H9 (cell line): ENCODE measurements at places on chromosomes 2 and 18. TPM values are rescaled to one million over a fixed set of nuclear protein-coding genes. Genes with fewer than 3 reads are reported as not detected.

Gene CAMKMT
- 17.4 and 21.1 TPM in 2 replicates for total RNA-seq

Gene GRB14
- total RNA-seq, result 7.6 and 9.6 TPM in 2 replicates

Gene ABCG5
- not detected in 2 replicates for total RNA-seq

Gene FAM237A
- total RNA-seq, result not detected in 2 replicates

Gene RAD51AP2
- 0.07 TPM in 1 of 2 replicates, not detected in the other for total RNA-seq

Gene SCN3A
- total RNA-seq, result not detected in 2 replicates

Gene FBXO48
- 1.3 and 1.4 TPM in 2 replicates for total RNA-seq

Gene FEV
- not detected in 2 replicates for total RNA-seq

- no peaks in the 10 kb centered on the region for H3K27me3 ChIP-seq
- no peaks in the 10 kb centered on the region for H3K4me1 ChIP-seq
- H3K27ac ChIP-seq, result no peak overlapping the region
- no peak for DNase-seq
- H3K36me3 ChIP-seq, result peaks cover 12% of the 10 kb centered on the region
Observed at GRCh38 chr2:63983986-63984605, 35.1 kb downstream of the VPS54 start.

DNA sequence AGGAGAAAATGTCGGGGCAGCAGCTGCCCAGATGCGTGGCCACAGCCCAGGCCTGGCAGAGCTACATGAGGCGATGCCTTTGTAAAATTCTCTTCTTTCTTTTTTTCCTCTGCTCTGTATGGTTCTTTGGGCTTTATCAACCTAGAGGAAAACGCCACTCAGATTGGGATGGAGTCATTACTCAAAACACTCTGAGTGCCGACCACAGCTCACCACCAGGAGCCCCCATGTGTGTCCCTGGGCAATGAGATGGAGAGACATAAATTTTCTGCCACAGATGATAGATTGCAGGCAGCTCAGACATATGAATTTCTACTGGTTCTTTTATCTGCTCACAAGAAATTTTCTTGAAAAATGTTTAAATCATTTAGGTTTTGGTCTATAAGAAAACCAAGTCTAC is 56.0 kb downstream of the PARD6G start:
- DNase-seq, result no peak
- no peak overlapping the region for H3K4me3 ChIP-seq
- no peaks in the 10 kb centered on the region for H3K27me3 ChIP-seq
- H3K36me3 ChIP-seq, result no peaks in the 10 kb centered on the region; the same call in 2 of the 3 replicates
- no peak overlapping the region for H3K27ac ChIP-seq

DNA sequence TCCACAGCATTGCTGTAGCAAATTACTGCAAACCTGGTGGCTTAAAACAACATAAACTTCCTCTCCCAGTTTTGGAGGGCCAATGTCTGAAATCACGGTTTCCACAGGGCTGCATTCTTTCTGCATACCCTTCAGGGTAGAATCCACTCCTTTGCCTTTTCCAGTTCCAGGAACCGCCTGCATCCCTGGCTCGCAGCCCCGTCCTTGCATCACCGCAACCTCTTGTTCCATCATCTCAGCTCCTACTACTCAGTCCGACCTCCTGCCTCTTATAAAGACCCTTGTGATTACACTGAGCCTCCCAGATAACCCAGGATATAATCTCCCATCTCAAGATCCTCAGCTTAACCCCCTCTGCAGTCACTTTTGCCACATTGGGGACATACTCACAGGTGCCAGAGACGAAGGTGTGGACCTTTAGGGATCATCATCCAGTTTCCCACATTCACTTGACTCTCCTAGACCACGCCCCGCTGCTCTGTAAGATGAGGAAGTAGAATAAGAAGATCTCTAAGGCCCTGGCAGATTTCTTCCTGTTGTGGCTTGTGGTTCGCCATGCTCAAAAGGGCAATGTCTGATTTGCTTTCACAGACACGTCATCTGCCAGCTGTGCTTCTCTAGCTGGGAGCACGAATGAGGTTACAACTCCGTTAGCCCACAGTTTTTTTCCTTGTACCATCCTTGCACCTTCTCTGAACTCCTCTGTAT is 103.6 kb upstream of the AGAP1 start:
- H3K4me3 ChIP-seq, result no peak overlapping the region
- no peak for DNase-seq
- no peaks in the 10 kb centered on the region for H3K27me3 ChIP-seq
- H3K36me3 ChIP-seq, result no peaks in the 10 kb centered on the region; the same call in 2 of the 3 replicates

GRCh38 chr2:26575836-26576564 is 65.2 kb downstream of the CIB4 start:
- no peaks in the 10 kb centered on the region for H3K36me3 ChIP-seq
- H3K4me3 ChIP-seq, result no peak overlapping the region
- H3K27me3 ChIP-seq, result no peaks in the 10 kb centered on the region
- no peaks in the 10 kb centered on the region for H3K4me1 ChIP-seq
- DNase-seq, result no peak
- H3K27ac ChIP-seq, result no peak overlapping the region

GRCh38 chr2:35339211-35339610 is 1016.4 kb upstream of the CRIM1 start:
- H3K36me3 ChIP-seq, result no peaks in the 10 kb centered on the region
- no peaks in the 10 kb centered on the region for H3K27me3 ChIP-seq
- no peak overlapping the region for H3K4me3 ChIP-seq
- no peaks in the 10 kb centered on the region for H3K4me1 ChIP-seq
- no peak for DNase-seq
- no peak overlapping the region for H3K27ac ChIP-seq

- H3K27me3 ChIP-seq, result no peaks in the 10 kb centered on the region
- no peak overlapping the region for H3K4me3 ChIP-seq
- DNase-seq, result no peak
- H3K27ac ChIP-seq, result no peak overlapping the region
Observed at GRCh38 chr18:42025974-42026625, 71.1 kb downstream of the PIK3C3 start.

DNA sequence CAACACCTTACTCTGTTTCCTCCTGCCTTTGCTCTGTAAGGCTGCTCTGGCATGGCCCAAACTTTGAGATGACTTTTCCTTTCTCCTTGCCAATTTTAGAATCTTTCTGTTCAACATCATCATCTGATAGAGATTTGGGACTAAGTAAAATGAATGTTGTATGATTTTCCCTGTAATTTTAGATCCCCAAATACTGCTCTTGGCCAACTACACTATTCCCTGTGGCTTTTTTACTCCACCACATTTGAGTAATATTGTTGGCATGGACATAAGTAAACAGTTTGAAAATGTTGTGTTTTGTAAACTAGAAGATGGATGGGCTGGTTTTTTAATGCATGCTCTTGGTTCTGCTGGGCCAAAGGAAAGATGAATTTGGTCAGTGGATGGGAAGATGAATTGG is 12.1 kb downstream of the LTBP1 start:
- no peaks in the 10 kb centered on the region for H3K27me3 ChIP-seq
- no peaks in the 10 kb centered on the region for H3K4me1 ChIP-seq
- H3K36me3 ChIP-seq, result no peaks in the 10 kb centered on the region

GRCh38 chr2:54497763-54498680 is 41.9 kb downstream of the SPTBN1 start:
- DNase-seq, result peak; percentile 51
- peaks cover 3% of the 10 kb centered on the region; the same call in 1 of the 2 replicates for H3K4me1 ChIP-seq
- peak overlapping the region; percentile 25 for H3K27ac ChIP-seq
- H3K27me3 ChIP-seq, result no peaks in the 10 kb centered on the region

GRCh38 chr18:79744625-79745024 is 53.1 kb upstream of the KCNG2 start:
- peaks cover 46% of the 10 kb centered on the region for H3K36me3 ChIP-seq
- H3K4me1 ChIP-seq, result no peaks in the 10 kb centered on the region
- DNase-seq, result no peak
- H3K27ac ChIP-seq, result no peak overlapping the region
- no peaks in the 10 kb centered on the region for H3K27me3 ChIP-seq

DNA sequence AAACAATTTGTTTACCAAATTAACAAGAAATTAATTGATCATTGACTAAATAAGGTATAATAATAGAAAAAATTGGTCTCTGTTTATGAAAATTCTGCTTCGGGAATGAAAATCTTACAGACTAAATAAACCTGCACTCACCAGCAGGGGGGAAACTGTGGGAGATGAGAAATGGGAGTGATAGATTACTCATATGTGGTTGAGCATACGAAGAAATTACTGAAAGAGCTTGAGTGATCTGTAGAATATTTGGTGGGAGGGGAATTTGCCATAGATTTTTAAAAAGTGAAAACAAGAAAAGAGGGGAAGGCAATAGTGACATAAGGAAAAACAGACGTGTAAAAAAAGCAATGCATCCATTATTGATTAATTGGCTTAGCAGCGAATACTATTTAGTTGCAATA is 2.2 kb downstream of the HMSD start:
- H3K27me3 ChIP-seq, result no peaks in the 10 kb centered on the region
- DNase-seq, result no peak
- H3K27ac ChIP-seq, result no peak overlapping the region
- H3K4me3 ChIP-seq, result no peak overlapping the region
- no peaks in the 10 kb centered on the region for H3K36me3 ChIP-seq
- H3K4me1 ChIP-seq, result no peaks in the 10 kb centered on the region

DNA sequence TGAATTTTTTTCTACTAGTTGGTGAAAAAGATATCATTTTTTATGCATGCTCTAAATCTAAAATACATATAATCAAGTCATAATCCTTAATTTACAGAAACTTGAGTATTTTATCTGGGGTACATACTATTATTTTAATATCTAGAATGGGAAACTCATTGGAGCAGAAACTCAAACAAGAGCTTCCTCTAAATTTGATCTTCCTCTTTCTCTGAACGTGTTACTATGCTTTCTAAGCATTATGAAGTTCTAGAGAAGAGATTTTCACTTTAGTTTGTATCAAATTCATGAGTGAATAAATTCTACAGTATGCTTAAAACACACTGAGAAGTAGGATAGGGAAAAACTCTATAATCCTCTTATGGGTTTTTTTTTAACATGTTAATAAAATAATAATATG is 20.6 kb upstream of the SLC38A11 start:
- H3K27me3 ChIP-seq, result no peaks in the 10 kb centered on the region
- no peak overlapping the region for H3K27ac ChIP-seq
- no peak for DNase-seq
- no peak overlapping the region for H3K4me3 ChIP-seq
- no peaks in the 10 kb centered on the region for H3K4me1 ChIP-seq

GRCh38 chr2:240988146-240988545 is 10.3 kb upstream of the SNED1 start:
- no peak for DNase-seq
- H3K4me1 ChIP-seq, result no peaks in the 10 kb centered on the region
- H3K27ac ChIP-seq, result no peak overlapping the region
- no peak overlapping the region for H3K4me3 ChIP-seq
- no peaks in the 10 kb centered on the region for H3K36me3 ChIP-seq
- H3K27me3 ChIP-seq, result no peaks in the 10 kb centered on the region

DNA sequence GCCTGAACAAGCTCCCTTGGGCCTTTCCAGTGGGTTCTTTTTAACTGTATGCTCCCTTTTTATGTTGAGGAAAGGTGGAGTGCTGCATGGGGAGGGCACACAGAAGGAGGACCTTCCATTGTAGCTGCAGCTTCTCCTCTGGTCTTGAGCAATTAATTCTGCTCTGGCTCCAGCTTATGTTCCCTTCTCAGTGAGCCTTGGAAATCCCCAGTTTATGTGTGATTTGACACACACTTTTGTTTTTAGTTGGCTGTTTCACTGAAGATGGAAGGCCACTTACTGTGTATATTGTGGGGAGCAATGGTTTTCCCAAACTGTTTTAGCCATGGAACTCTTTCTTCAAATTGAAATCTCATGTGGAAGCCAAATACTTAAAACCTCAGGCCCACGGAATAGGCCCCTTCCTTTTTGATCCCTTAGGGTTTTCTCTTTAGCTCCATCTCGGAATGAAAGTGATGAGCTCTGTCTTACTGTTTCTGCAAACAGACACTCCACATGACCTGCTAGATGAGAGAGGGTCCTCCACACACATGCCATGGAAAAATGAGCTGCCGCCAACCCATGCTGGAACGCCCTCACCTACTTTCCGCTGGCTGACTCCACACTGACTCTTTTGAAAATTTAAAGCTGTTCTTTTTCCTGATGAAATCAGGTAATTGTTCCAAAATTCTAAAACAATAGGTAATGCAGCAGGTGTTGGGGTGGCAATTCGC is 280.9 kb upstream of the SIX2 start:
- H3K36me3 ChIP-seq, result peaks cover 3% of the 10 kb centered on the region; the same call in 1 of the 3 replicates
- DNase-seq, result no peak
- H3K27me3 ChIP-seq, result no peaks in the 10 kb centered on the region
- H3K4me1 ChIP-seq, result no peaks in the 10 kb centered on the region; the same call in 1 of the 2 replicates

DNA sequence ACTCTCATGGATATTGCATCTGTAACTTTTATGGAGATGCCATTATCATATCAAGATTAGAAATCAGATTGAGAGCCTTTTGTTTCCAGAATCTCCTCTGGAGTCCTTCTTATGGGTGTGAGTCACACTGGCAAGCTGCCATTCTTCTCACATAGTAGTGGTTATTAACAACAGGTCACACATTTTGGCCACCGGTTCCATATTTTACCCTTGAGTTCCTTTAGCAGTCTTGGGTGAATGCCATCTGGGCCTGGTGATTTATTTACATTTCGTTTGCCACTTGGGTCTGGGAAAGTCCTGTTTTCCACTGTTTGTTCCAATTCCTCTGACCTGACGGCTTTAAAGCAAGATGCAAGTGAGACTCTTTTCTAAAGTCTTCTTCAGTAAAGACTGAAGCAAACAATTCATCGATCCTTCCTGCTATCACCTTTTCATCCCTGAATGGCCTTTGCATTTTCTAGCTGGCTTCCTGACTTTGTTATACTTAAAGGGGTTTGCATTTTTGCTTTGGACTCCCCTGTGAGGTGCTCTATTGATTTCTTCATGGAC is 80.5 kb upstream of the CAVIN2 start:
- DNase-seq, result no peak
- peaks cover 5% of the 10 kb centered on the region; the same call in 1 of the 2 replicates for H3K36me3 ChIP-seq
- no peaks in the 10 kb centered on the region for H3K27me3 ChIP-seq
- H3K27ac ChIP-seq, result peak overlapping the region; percentile 76
- no peak overlapping the region for H3K4me3 ChIP-seq

- H3K4me3 ChIP-seq, result no peak overlapping the region
- no peaks in the 10 kb centered on the region for H3K36me3 ChIP-seq
- H3K27ac ChIP-seq, result no peak overlapping the region
- peaks cover 11% of the 10 kb centered on the region for H3K4me1 ChIP-seq
- peak; percentile 29 for DNase-seq
Observed at GRCh38 chr2:128635361-128635900, 316.8 kb upstream of the HS6ST1 start.

GRCh38 chr2:213087040-213087439 is 64.4 kb downstream of the IKZF2 start:
- H3K27me3 ChIP-seq, result no peaks in the 10 kb centered on the region
- no peak overlapping the region for H3K27ac ChIP-seq
- no peaks in the 10 kb centered on the region for H3K36me3 ChIP-seq
- no peak for DNase-seq
